ENCODE measurements at places on chromosomes 2 and 18.

GRCh38 chr18:79489899-79490625 is 94.3 kb downstream of the NFATC1 start:
- DNase-seq = no peak

- DNase-seq = no peak
These were observed 70.6 kb downstream of the DNAH7 start for GRCh38 chr2:195998070-195998469.

DNA sequence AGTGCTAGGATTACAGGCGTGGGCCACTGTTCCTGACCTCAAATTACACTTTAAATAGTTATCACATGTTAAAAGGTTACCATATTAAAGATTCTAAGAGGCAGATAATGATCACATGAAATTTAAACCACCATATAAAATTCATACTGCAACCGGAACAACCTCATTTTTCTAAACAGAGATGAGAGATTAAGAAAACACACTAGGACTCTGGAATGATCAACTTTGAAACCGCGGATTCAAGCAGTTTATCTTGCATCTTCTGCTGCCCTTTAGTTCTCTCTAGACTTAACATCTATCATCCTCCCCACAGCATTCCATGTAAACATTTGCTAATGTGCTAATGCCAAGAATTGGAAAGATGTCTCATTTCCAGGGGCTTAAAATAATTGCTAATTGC is 115.8 kb downstream of the PIGN start:
- DNase-seq = no peak

DNA sequence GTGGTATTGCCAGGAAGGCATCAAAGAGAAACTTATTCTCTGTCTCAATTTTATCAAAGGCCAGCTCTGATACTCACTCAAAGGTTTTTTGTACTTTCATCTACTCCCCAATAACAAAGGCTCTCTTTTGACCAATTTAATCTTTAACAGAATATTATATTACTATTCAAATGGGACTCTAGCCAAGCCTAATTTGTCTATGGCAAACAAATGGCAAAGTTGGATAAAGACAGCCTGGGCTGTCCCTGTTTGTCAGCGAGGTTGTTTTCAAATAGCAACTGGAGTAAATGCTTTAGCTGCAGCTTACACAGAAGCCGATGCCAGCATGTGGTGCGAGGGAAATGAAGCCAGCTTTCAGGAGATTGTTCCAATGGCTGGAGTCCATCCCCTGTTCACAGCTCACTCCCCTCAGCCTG is 80.1 kb upstream of the CTNNA2 start:
- no peak for DNase-seq

GRCh38 chr2:204871231-204871953 is 326.1 kb downstream of the PARD3B start:
- DNase-seq = no peak

GRCh38 chr2:122083256-122084048 is 328.0 kb downstream of the TSN start:
- no peak for DNase-seq

DNA sequence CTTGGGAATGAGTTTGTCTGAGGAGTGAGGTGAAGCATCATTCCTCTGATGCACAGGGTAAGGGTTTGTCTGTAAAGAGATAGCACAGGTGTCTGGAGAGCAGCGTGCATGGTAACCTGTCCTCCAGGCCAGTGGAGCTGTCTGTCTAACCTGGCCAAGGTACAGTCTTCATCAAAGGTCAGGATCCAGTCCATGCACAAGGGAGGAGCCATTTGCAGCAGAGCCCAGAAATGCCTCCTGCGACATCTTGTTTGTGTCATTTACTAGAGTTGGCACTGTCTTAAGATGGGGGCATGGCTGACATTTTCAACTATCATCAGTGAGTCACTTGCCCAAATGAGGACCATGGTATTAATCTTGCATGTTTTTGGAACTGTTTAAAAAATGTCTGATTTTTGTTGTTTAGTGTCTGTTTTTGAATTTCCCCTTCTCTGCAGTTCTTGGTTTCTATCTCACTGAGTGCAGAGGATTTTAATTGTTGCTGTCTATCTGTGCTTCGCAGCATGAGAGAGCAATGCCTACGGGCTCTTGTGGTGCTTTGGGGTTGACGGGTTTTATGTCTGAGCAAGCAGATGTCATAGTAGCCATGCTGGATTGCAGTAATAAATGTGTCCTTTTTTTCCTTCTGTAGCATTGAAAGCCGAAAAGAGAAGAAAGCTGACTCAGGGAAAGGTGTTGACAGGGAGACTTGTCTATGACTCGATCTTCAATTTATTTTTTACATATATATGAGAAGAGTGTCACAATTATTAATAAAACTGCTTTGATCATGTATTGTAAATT is 91.3 kb downstream of the DPP4 start:
- no peak for DNase-seq

DNA sequence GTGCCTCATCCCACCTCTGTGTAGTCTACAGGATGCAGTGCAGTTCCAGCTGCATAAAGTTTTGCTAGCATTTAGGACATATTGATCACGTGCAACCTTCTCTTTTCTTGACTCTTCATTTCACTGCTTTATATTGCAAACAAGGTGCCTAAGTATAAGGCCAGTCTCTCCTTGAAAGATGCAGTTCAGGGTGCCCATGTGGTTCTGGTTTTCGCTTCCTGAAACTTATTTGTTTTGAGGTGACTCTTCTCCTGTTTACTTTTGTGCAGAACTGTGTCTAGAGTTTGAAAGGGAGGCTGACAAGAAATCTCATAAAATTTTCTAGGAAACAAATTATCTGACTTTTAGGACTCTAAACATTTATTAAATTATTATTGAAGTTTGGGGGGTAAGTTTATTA is 189.9 kb downstream of the UBE2E3 start:
- DNase-seq = no peak

GRCh38 chr2:90076311-90076710 is 1384.8 kb downstream of the RPIA start:
- no peak for DNase-seq

DNA sequence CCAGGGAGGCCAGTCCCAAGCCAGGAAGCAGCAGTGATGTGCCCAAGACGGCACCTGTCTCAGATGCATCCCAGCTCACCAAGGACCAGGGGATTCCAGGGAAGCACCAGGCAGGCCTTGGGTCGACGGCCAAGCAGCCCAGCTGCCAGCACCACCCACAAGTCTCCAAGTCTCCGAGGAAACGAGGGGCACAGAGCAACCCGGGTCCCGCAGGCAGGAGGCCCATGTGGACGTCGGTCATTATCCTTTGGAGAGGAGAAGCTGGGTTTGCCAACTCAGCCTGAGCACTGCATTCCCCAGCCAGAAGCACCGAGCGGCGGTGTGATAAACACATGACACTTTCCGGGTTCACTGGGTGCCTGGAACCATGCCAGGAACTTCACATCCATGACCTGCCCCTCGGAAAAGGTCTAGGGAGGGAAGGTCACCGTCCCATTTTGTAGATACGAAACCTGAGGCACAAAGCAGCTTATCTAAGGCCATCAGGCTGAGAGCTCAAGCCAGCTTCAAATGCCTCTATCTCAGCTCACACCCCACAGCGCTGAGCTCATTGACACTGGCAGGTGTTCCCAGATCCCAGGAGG is 104.5 kb downstream of the ZNF516 start:
- DNase-seq = no peak

DNA sequence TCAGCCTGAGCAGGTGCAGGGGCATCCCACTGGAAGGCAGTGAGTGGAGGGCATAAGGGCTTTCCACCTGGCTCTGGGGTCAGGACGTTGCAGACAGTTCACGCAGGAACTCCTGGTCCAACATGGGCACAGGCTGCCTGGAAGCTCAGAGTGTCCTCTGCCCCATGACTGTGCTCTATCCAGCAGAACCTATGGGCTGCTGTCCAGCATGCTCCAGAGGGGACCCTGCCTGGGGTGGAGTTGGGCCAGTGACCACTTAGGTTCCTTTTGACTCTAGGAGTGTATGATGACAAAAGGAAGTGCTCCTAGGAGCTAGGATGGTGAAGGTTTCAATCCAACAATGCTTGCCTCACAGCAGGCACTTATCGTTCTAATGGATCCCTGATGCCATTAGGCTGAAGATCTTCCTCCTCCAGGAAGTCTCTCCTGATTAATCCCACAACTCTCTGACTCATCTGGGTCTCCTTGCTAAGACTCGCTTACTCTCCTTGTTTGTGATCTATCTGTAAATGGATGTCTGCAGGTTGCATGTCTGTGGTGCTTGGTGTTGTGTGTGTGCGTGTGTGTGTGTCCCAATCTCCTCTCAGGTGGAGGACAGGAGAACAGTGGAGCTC is 224.0 kb downstream of the CELF4 start:
- no peak for DNase-seq

DNA sequence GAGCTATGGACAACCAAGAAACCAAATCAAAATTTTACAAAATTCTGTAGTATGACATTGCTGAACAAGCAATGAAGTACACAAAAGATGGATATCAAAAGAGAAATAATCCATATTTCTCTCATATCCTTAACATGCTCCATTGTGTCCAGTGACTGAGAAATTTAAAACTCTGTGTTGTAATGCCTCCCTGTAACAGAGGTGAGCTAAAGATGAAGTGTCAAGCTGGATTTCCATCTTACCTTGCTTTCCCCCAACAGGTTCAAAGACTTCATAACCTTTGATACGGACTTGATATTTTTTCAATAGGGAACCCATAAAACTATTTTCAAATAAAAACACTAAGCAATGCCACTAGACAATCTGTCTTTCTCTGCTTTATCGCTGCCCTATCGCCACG is 95.7 kb upstream of the SERTAD2 start:
- no peak for DNase-seq

- DNase-seq = no peak
These were observed 351.0 kb downstream of the PIK3C3 start for GRCh38 chr18:42305869-42306593.

DNA sequence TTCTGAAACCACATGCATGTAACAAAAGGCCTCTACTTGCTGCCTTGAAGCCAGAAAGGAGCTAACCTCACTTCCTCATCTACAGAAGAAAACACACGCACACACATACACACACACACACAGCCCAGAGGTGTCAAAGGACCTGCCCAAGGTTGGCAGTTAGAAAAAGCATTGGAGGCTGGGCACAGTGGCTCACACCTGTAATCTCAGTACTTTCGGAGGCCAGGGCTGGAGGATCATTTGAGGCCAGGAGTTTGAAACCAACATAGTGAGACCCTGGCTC is 125.9 kb upstream of the RNF152 start:
- no peak for DNase-seq
